ENCODE measurements at places on chromosomes 16 and 17. TPM values are rescaled to one million over a fixed set of nuclear protein-coding genes. Genes with fewer than 3 reads are reported as not detected.

DNA sequence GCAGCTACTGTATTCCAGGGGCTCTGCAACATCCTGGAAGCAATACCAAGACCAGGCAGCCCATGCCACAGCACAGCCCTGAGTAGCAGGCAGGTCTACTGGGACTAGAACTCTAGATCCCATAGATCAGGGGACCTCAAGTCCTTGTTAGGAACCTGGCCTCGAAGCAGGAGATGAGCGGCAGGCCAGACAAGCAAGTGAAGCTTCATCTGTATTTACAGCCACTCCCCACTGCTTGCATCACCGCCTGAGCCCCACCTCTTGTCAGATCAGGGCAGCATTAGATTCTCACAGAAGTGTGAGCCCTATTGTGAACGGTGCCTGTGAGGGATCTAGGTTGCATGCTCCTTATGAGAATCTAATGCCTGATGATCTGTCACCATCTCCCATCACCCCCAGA lies 295.7 kb upstream of the TNRC6C start:
- no peak for DNase-seq
- H3K4me3 ChIP-seq: no peak overlapping the region
- H3K36me3 ChIP-seq: peaks cover 15% of the 10 kb centered on the region
- no peak overlapping the region for H3K27ac ChIP-seq

DNA sequence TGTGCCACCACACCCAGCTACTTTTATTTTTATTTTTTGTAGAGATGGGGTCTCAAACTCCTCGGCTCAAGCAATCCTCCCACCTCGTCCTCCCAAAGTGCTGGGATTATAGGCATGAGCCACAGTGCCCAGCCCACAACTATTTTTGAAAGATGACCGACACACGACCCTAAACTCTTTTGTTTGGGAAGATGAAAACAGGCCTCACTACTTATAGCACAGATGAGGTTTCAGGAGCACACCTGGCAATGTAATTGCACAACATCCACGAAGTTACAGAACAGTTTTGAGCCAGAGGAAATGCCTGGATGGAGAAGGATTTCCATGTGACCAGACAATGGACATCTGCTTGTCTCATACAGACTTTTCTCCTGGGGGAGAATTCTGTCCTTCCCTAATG lies 43.4 kb upstream of the PRSS54 start:
- no peaks in the 10 kb centered on the region for H3K27me3 ChIP-seq
- H3K4me1 ChIP-seq: peaks cover 5% of the 10 kb centered on the region
- no peaks in the 10 kb centered on the region for H3K36me3 ChIP-seq
- DNase-seq: no peak

DNA sequence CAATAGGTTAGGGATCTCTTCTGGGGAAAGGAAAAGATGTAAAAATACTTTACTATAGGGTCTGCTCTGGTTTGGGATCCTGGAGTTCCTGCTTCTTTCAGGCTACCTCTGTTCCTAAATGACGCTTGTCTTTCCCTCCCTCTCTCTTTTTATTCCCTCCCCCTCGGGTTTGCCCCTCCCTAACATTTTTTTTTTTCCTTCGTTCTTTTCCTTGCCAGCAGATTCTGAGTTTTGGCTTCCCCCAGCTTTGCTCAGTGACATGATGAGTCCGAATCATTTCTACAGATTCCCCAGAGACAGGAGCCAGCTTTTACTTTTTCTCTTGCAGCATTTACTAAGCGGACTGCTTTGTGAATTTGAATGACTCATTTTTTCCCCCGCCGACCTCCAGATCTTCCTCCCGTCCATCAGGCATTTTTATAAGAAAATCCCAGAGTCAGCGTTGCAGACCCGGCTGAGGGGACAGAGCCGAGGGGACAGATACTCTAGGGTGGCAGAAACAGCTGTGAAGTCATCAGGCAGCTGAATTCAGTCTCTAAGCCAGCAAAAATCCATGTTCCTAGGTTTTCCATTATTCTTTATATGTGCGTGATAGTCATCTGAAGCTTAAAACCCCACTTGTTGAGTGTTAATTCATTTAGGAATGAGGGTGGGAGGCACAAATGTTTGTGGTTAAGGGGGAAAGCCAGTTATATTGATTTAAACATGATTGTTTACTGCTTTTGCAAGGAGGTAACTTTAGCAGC lies at the start of gene TMEM100:
Gene TMEM100 (minus strand): TSS at position 123 of the 746 bp plus-strand sequence. CDS start 1,794 bp downstream, outside the sequence.
- peaks cover 2% of the 10 kb centered on the region for H3K4me1 ChIP-seq
- DNase-seq: no peak
- no peak within 1 kb of the TSS for H3K27ac ChIP-seq
- no peaks in the 10 kb centered on the region for H3K36me3 ChIP-seq
- no peaks in the 10 kb centered on the region for H3K27me3 ChIP-seq

DNA sequence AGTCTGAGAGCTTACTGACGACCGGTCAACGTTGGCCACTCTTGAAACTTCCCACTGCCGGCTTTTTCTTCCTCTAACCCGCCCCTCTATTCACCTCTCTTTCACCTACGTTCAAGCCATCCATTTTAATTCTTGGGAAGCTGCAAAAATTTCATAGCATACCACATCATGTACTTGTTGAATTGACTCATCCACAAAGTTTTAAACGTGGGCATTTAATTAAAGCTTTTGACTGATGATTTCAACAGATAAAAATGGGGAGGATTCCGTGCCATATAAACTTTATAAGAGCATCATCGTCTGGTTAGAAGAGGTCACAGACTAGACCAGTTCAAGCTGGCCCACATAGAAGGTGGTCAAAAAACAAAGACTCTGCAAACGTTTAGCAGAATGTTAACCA lies 22.5 kb downstream of the VPS53 start:
- DNase-seq: no peak
- no peak overlapping the region for H3K4me3 ChIP-seq
- no peak overlapping the region for H3K27ac ChIP-seq
- no peaks in the 10 kb centered on the region for H3K27me3 ChIP-seq

DNA sequence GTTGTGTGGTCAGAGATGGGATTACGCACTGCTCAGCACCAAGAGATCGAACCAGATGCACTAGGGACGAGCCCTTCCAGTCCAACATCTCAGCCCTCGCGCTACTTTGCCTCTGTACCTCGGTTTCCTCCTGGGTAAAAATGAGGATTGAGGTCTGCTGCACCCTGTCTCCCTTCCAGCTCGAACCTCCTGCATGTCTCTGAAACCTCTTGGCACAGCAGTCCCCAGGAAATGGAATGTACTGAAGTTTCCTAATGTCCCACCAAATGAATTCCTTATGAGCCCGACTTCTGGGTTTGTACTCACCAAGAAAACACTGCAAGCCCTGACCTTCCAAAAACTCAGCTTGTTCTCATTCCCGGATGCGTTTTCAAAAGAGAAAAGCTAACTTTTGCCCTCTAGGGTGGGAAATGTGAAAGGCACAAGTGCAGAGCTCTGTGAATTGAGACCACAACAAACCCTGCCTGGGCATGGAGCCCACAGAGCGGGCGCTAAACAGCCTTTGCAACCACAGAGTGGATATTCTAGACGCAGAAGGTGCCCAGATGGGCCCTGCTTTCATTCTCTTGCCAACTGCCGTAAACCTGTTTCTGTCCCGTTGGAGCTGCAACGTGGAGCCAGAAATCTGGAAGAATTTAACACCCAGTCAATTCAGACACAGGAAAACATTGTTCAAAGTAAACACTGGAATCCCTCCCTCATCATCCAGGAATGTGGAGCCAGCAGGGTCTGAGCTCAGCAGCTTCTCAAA lies 10.3 kb downstream of the CDRT4 start:
- no peak overlapping the region for H3K27ac ChIP-seq
- no peaks in the 10 kb centered on the region for H3K4me1 ChIP-seq
- H3K4me3 ChIP-seq: no peak overlapping the region
- peaks cover 23% of the 10 kb centered on the region for H3K36me3 ChIP-seq

DNA sequence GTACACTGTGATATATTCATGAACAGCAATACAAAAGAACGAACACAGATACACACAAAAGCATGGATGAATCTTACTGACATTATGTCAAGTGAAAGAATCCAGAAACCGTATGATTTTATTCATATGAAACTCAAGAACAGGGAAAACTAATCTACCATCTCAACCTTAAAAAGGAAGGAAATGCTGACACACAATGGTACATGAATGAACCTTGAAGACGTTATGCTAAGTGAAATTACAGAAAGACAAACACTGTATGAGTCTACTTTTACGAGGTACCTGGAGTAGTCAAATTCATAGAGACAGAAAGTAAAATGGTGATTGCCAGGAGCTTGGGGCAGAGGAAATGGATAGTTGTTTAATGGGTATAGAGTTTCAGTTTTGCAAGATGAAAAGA lies 8.7 kb upstream of the PRKCB start:
- no peaks in the 10 kb centered on the region for H3K4me1 ChIP-seq
- no peak for DNase-seq
- H3K27ac ChIP-seq: no peak overlapping the region
- no peaks in the 10 kb centered on the region for H3K27me3 ChIP-seq
- no peaks in the 10 kb centered on the region for H3K36me3 ChIP-seq
- no peak overlapping the region for H3K4me3 ChIP-seq

DNA sequence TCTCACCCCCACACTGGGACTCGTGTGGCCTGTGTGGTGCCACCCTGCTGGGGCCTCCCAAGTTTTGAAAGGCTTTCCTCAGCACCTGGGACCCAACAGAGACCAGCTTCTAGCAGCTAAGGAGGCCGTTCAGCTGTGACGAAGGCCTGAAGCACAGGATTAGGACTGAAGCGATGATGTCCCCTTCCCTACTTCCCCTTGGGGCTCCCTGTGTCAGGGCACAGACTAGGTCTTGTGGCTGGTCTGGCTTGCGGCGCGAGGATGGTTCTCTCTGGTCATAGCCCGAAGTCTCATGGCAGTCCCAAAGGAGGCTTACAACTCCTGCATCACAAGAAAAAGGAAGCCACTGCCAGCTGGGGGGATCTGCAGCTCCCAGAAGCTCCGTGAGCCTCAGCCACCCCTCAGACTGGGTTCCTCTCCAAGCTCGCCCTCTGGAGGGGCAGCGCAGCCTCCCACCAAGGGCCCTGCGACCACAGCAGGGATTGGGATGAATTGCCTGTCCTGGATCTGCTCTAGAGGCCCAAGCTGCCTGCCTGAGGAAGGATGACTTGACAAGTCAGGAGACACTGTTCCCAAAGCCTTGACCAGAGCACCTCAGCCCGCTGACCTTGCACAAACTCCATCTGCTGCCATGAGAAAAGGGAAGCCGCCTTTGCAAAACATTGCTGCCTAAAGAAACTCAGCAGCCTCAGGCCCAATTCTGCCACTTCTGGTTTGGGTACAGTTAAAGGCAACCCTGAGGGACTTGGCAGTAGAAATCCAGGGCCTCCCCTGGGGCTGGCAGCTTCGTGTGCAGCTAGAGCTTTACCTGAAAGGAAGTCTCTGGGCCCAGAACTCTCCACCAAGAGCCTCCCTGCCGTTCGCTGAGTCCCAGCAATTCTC lies 27.4 kb downstream of the STH start:
- H3K27me3 ChIP-seq: no peaks in the 10 kb centered on the region
- peak; percentile 71 for DNase-seq
- peaks cover 18% of the 10 kb centered on the region for H3K36me3 ChIP-seq
- no peak overlapping the region for H3K27ac ChIP-seq
- H3K4me1 ChIP-seq: peaks cover 2% of the 10 kb centered on the region

DNA sequence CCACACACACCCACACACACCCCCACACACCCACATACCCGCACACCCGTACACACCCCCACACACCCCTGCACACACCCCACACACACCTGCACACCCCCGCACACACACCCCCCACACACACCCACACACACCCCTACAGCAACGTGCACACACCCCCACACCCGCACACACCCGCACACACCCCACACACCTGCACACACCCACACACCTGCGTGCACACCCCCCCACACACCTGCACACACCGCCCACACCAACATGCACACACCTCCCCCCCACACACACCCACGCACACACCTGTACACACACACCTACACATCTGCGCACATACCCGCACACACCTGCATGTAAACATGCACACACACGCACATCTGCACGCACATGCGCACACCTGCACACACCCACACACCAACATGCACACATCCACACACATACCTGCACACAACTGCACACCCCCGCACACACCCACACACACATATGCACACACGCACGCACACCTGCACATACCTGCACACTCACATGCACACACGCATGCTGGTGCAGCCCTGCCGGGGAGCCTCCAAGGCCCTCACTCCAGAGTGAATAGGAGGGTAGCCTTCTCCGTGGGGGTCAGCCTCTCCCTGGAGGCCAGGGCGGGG lies 7.5 kb downstream of the ASPSCR1 start:
- no peak overlapping the region for H3K27ac ChIP-seq
- H3K4me3 ChIP-seq: no peak overlapping the region
- H3K4me1 ChIP-seq: no peaks in the 10 kb centered on the region
- H3K27me3 ChIP-seq: no peaks in the 10 kb centered on the region

GRCh38 chr17:37478187-37478586 lies 11.5 kb upstream of the DUSP14 start:
- no peaks in the 10 kb centered on the region for H3K27me3 ChIP-seq
- peaks cover 52% of the 10 kb centered on the region for H3K36me3 ChIP-seq
- no peak for DNase-seq

- H3K27ac ChIP-seq: no peak overlapping the region
- H3K36me3 ChIP-seq: no peaks in the 10 kb centered on the region
- no peak overlapping the region for H3K4me3 ChIP-seq
These were observed 5.3 kb upstream of the FOXN1 start for GRCh38 chr17:28500712-28501379.

The PDK2 gene
- total RNA-seq: 16.2 TPM

The TTLL6 gene
- 1.1 TPM for total RNA-seq

The KRTAP4-1 gene
- not detected for total RNA-seq

The DHRS7C gene
- total RNA-seq: not detected

The HCRT gene
- not detected for total RNA-seq

The HBA1 gene
- 7.2 TPM for total RNA-seq

The CNTD1 gene
- total RNA-seq: not detected

The ZNF423 gene
- total RNA-seq: 54.0 TPM
